ENCODE measurements at places on chromosomes 6 and 20.

- no peak for DNase-seq
These were observed 1.3 kb downstream of the KCNQ2 start for GRCh38 chr20:63471002-63471716.

- no peak for DNase-seq
These were observed 73.9 kb downstream of the DCDC2 start for GRCh38 chr6:24284006-24284405.

DNA sequence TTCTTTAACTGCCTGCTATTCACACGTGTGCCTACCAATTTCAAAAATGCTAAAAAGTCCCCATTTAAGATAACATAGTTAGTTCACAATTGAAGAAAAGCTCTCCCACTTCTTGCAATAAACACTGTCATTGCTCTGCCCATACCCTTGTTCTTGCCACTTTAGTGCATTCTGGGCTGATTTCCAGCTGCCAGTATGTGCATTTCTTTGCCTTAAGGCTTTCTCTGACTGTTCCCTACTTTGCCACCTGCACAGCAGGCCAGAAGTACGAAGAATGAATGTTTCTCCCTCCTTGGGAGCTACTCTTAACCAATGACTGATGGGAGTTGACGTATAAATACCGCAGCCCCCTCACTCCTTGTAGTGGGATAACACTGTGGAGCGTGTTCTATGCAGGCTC lies 16.0 kb upstream of the ATRN start:
- no peak for DNase-seq

GRCh38 chr6:14016935-14017625 lies 92.3 kb downstream of the RNF182 start:
- DNase-seq, result no peak

- no peak for DNase-seq
These were observed 627.9 kb downstream of the PRKN start for GRCh38 chr6:162099685-162100084.

DNA sequence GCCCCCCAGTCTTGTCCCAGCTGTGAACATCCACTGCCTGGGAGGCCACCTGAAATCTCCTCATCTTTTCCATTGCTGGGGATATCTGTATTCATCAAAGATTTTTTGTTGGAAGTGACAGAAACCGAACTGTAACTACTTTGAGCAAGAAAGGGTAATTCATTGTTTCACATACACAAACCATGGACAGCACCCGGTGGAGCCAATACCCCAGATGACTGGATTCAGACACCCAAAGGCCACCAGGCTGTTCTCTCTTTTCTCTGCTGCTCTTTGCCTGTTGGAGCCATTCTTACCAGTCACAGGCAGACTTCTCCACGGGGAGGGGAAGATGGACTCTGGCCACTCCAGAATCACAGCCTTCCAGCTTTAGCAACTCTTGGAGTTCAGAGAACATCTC lies 11.7 kb upstream of the RALY start:
- DNase-seq, result no peak

All from GM12891 (cell line).